Hindlimb muscle (tissue), 1 donor: ENCODE measurements at places on chromosomes 12 and 14. TPM values are rescaled to one million over a fixed set of nuclear protein-coding genes. Genes with fewer than 3 reads are reported as not detected.

DNA sequence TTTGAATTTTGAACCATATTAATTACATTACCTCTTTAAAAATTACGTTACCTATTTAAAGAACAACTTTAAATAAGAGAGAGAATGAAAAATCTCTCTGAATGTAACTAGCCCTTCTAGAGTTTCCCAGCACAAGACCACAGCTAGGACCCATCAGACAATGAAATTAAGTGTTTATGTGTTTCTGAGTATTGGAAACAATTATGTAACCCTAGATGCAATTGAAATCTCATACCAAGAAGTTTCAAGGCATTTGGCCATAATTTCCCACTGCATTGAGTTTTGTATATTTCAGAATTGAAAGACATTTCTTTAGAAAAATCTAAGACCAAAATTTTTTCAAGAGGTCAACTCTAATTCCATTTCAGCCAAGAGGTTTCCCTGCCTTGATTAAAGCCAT lies 47.1 kb downstream of the SERPINA3 start:
- no peak for DNase-seq

- no peak for DNase-seq
Observed at GRCh38 chr14:89486505-89486904, 69.5 kb upstream of the FOXN3 start.

- no peak for DNase-seq
Observed at GRCh38 chr14:23751616-23752015, 115.5 kb downstream of the DHRS2 start.

DNA sequence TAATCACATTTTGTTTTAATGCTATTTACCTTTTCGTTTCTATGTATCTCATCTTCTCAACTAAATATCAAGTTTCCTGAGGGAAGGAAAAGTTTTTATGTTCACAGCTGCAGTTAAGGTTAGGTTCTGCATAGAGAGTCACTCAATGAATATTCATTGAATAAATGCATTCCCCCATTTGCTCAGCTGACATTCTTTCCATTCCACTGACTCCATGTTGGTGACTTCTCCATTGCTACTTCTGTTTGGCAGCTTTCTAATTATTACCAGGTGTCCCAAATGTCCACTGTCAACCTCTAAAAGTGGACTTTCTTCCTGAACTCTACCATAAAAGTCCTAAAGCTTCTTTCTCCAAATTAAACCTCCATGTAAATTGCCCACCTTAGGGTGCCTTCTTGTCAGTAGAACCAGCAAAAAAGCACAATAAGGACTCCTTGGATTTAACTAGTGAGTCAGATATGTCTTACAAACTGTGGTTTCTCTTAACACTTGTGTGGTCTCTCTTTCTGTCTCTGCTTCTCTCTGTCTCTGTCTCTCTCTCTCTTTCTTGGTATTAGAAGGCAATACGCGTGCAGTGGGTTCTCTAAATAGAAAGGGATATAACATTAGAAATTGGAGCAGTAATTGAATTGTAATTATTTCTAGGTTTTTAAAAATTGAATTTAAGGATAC lies 85.9 kb downstream of the TMEM117 start:
- DNase-seq: no peak

GRCh38 chr14:70515811-70516210 lies 19.0 kb downstream of the ADAM20 start:
- DNase-seq: no peak

OAS2 gene
- polyA plus RNA-seq: 2.8 TPM

BCL11B gene
- polyA plus RNA-seq: 1.4 TPM
